ENCODE measurements at places on chromosomes 1 and 21.

DNA sequence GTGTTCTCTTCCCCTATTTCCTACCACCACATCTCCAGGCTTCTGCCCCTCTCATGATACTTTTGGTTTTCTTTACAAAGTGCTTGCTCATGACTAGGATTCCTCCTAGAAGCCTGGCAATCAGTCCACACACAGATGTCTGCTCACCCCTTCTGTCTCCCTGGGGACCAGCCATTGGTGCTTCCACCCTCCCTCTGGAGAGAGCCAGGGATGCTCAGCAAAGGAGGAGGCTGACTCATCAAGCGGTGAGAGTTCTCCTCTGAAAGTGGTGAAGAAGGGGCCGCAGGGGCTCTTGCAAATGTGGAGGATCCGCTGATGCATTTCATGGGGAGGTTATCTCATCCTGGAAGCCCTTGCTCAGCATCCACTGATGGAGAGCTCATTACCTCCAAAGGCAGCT is 14.5 kb downstream of the NT5C1A start:
- no peaks in the 10 kb centered on the region for H3K4me1 ChIP-seq
- peaks cover 4% of the 10 kb centered on the region for H3K27me3 ChIP-seq
- DNase-seq = no peak
- H3K4me3 ChIP-seq = no peak overlapping the region

- no peak for DNase-seq
- peaks cover 6% of the 10 kb centered on the region for H3K4me1 ChIP-seq
- H3K27me3 ChIP-seq = no peaks in the 10 kb centered on the region
- no peak overlapping the region for H3K27ac ChIP-seq
Measured at GRCh38 chr21:42523941-42524340, 10.3 kb downstream of the SLC37A1 start.

- H3K27me3 ChIP-seq = no peaks in the 10 kb centered on the region
- no peak overlapping the region for H3K27ac ChIP-seq
- H3K4me3 ChIP-seq = no peak overlapping the region
- DNase-seq = no peak
- no peaks in the 10 kb centered on the region for H3K36me3 ChIP-seq
Measured at GRCh38 chr21:46056450-46056903, 41.4 kb upstream of the COL6A2 start.

DNA sequence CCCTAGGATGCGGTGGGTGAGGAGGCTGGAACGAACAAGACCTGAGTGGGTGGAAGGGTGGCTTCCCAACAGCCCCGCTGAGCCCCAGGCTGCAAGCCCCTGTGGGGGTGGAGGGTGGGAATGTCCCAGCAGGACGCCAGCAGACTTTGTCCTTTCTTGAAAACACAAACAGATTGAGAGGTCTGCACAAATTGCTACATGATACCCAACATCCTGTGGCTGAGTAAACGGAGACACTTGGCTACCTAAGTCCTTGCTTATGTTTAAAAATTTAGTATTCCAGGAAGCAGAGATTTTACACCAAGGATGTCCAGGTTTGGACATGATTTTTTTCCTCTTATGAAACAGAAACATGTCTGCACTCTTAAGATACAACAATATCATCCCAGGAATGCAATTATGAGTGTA is 11.8 kb upstream of the F3 start:
- no peak for DNase-seq
- H3K36me3 ChIP-seq = no peaks in the 10 kb centered on the region
- no peaks in the 10 kb centered on the region for H3K27me3 ChIP-seq
- peak overlapping the region; percentile 74 for H3K27ac ChIP-seq
- H3K4me3 ChIP-seq = no peak overlapping the region
- peaks cover 35% of the 10 kb centered on the region for H3K4me1 ChIP-seq

GRCh38 chr1:228166170-228166936 is 749 bp downstream of the IBA57 start:
- no peaks in the 10 kb centered on the region for H3K27me3 ChIP-seq
- no peak overlapping the region for H3K27ac ChIP-seq
- DNase-seq = peak; percentile 64
- peaks cover 4% of the 10 kb centered on the region for H3K36me3 ChIP-seq
- H3K4me3 ChIP-seq = peak overlapping the region; percentile 95

DNA sequence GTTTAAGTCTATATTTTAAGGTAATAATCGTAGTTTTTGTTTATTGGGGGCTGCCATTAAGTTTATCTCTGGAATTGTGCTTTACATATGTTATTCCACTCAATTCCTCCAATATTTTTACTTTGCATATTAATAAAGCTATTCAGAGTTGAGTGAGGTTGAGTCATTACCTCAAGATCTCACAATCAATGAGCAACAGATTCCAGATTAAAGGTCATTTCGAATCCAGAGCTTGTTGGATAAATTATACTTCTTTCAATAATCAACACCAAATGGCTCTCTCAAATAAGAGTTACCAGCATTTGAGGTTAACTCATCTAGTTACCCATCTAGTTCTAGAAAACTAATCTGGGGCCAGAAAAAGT is 16.7 kb downstream of the RGS4 start:
- DNase-seq = no peak
- H3K36me3 ChIP-seq = no peaks in the 10 kb centered on the region
- no peak overlapping the region for H3K4me3 ChIP-seq
- no peaks in the 10 kb centered on the region for H3K4me1 ChIP-seq
- no peak overlapping the region for H3K27ac ChIP-seq
- H3K27me3 ChIP-seq = no peaks in the 10 kb centered on the region

DNA sequence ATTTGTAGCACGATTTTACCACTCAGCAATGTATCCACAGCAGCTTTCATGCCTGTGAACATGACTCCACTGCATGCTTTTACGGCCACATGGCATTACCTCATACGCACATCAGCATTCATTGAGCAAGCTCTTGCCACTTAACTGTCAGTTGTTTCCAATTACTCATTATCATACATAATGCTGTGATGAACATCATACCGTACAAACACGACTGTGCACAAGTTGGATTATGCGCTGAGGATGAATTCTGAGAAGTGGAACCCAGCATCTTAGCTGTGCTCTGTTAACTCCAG is 9.6 kb downstream of the UMODL1 start:
- peak; percentile 29 for DNase-seq
- peaks cover 2% of the 10 kb centered on the region for H3K4me1 ChIP-seq
- no peaks in the 10 kb centered on the region for H3K36me3 ChIP-seq
- H3K27ac ChIP-seq = no peak overlapping the region

GRCh38 chr1:56569661-56570060 is 9.7 kb downstream of the PLPP3 start:
- DNase-seq = peak; percentile 65
- no peak overlapping the region for H3K27ac ChIP-seq
- H3K4me3 ChIP-seq = no peak overlapping the region

DNA sequence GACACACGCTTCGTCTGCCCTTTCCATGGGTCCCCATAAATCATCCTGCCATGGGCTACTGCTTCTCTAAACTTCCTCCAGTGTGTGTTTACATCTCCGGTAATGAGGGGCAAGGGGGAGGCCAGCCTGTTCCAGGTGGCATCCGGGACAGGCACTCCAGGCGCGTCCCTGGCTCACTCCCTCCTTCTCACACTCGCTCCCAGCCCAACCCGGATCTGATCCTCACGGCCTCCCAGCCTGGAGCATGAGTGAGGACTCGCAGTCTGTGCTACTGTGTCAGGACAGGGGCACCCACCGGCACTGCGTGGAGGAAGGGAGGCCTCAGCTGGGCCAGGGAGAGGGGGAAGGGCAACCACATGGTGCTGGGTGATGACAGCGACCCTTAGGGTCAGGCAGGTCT is 225.4 kb downstream of the TRABD2B start:
- H3K4me3 ChIP-seq = no peak overlapping the region
- H3K4me1 ChIP-seq = peaks cover 3% of the 10 kb centered on the region
- no peaks in the 10 kb centered on the region for H3K27me3 ChIP-seq
- H3K27ac ChIP-seq = no peak overlapping the region
- no peaks in the 10 kb centered on the region for H3K36me3 ChIP-seq

- H3K27me3 ChIP-seq = no peaks in the 10 kb centered on the region
- no peak overlapping the region for H3K27ac ChIP-seq
- peaks cover under 1% of the 10 kb centered on the region for H3K4me1 ChIP-seq
- H3K36me3 ChIP-seq = no peaks in the 10 kb centered on the region
- no peak for DNase-seq
Measured at GRCh38 chr1:178875936-178876335, 5.1 kb upstream of the ANGPTL1 start.

DNA sequence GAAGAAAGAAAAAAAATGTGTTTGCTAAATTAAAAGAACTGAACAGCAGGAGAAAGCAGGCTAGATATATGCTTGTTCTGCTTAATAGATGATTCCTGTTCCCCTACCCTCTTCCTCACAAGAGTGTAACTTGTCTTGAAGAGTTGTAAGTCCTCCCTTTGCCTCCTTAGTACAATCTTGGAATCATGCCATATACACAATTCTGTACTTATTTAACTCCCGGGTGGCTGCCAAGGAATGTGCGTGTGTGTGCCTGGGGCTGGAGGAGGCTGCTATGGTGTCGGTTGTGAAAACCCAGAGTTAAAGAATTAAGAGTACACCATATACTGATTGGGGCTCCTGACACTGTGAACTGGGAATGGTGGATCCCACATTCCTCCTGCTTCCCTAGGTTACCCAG is 194.2 kb downstream of the SIPA1L2 start:
- peaks cover 46% of the 10 kb centered on the region for H3K36me3 ChIP-seq
- no peak for DNase-seq
- H3K27ac ChIP-seq = no peak overlapping the region
- H3K27me3 ChIP-seq = no peaks in the 10 kb centered on the region
- no peak overlapping the region for H3K4me3 ChIP-seq

DNA sequence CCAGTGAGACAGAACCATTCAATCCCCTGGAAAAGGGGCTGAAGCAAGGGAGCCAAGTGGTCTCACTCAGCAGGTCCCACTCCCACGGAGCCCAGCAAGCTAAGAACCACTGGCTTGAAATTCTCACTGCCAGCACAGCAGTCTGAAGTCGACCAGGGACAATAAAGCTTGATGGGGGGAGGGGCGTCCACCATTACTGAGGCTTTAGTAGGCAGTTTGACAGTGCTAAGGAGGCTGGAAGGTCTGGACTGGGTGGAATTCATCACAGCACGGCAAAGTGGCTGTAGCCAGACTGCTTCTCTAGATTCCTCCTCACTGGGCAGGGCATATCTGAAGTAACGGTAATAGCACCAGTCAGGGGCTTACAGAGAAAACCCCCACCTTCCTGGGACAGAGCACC is 105.4 kb upstream of the GORAB start:
- H3K36me3 ChIP-seq = no peaks in the 10 kb centered on the region
- H3K4me1 ChIP-seq = peaks cover 8% of the 10 kb centered on the region
- H3K4me3 ChIP-seq = no peak overlapping the region
- no peak for DNase-seq

DNA sequence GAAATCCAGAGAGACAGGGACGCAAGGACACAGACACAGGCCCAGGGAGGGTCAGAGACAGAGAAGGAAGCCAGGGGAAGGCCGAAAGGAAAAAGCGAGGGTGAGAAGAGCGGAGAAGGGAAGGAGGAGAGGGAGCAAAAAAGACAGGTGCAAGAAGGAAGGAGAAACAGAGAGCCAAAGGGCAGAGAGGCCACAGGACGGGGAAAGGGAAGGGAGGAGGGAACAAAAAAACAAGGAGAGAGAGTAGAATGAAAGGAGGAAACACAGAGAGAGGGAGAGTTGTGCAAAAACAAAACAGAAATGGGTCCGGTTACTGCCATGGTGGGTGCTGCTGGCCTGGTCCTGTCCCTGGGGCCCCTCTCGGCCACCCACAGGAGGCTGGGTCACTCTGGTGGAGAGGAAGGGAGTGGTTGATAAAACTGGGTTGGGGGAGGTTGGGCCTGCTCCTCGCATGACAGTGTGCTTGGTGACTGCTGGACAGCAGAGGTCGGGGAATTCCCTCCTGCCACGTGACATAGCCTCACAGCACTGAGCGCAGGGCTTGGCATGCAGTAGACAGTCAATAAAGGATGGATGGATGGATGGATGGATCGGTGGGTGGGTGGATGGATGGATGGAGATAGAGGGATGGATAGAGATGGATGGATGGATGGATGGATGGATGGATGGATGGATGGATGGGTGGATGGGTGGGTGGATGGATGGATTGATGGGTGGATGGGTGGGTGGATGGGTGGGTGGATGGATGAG is 64.8 kb downstream of the RAP1GAP start:
- H3K27me3 ChIP-seq = no peaks in the 10 kb centered on the region
- no peaks in the 10 kb centered on the region for H3K36me3 ChIP-seq
- H3K4me1 ChIP-seq = peaks cover 7% of the 10 kb centered on the region

DNA sequence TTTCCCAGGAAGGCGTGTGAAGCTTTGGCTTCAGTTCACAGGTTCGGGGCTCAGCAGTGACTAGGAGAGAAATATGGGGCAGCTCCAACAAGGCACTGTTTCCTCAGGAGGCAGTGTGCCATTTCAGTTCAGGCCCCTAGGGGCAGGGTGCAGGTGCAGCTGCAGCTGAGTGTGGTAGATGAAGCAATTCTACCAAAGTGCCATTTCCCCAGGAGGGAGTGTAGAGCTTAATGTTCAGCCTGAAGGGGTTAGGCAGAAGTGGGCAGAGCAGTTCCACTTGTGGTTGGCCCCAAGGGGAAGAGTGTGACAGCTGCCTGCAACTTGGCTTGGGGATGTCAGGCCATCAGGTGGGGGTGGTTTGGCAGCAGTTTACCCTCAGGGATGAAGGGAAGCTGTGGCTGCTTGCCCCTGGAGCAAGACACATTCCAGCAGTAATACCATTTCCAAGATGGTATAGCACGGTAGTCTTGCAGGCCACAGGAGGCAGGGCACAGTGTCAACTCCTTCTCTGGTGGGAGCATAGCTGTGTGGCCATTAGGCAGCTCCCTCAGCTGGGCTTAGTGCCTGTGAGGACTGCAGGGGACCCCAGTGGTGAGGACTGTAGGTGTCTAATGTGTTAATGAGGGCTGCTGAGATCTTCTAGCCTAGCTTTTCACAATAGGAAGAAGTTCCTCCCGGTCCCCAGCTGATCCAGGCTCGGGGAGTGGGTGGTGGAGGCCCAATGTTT is 34.7 kb downstream of the RGSL1 start:
- H3K36me3 ChIP-seq = no peaks in the 10 kb centered on the region
- peak; percentile 49 for DNase-seq
- H3K4me1 ChIP-seq = no peaks in the 10 kb centered on the region
- peak overlapping the region; percentile 43 for H3K4me3 ChIP-seq
- no peak overlapping the region for H3K27ac ChIP-seq

GRCh38 chr1:232084584-232085223 is 458.1 kb downstream of the DISC1 start:
- no peaks in the 10 kb centered on the region for H3K36me3 ChIP-seq
- no peaks in the 10 kb centered on the region for H3K4me1 ChIP-seq
- DNase-seq = no peak
- H3K4me3 ChIP-seq = no peak overlapping the region
- H3K27ac ChIP-seq = no peak overlapping the region

- no peak overlapping the region for H3K27ac ChIP-seq
- no peak overlapping the region for H3K4me3 ChIP-seq
- no peaks in the 10 kb centered on the region for H3K4me1 ChIP-seq
- no peaks in the 10 kb centered on the region for H3K27me3 ChIP-seq
- no peaks in the 10 kb centered on the region for H3K36me3 ChIP-seq
- no peak for DNase-seq
Measured at GRCh38 chr1:78527706-78528105, 36.9 kb downstream of the PTGFR start.

- peaks cover 2% of the 10 kb centered on the region for H3K36me3 ChIP-seq
- no peak overlapping the region for H3K27ac ChIP-seq
- H3K4me3 ChIP-seq = no peak overlapping the region
- DNase-seq = no peak
- H3K27me3 ChIP-seq = no peaks in the 10 kb centered on the region
Measured at GRCh38 chr1:205077934-205078311, 6.3 kb downstream of the TMEM81 start.
